ENCODE measurements at places on chromosomes 3 and 15.

DNA sequence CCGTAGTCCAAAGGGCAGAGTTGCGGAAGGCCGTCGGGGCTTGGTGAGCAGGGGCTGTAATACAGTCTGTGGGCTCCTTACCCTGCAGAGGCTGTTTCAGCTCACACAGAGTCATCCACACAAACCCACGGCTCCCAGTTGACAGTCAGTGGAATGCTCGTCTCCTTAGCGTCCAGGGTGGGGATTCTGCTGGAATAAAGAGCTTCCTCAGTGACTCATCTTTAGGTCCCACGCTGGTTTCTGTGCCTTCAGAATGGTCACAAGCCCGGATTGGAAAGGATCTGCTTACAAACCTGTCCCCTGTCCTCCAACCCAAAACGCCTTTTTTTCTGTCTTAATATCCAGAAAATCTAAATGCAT is 201.3 kb upstream of the TPM1 start:
- DNase-seq, result no peak

DNA sequence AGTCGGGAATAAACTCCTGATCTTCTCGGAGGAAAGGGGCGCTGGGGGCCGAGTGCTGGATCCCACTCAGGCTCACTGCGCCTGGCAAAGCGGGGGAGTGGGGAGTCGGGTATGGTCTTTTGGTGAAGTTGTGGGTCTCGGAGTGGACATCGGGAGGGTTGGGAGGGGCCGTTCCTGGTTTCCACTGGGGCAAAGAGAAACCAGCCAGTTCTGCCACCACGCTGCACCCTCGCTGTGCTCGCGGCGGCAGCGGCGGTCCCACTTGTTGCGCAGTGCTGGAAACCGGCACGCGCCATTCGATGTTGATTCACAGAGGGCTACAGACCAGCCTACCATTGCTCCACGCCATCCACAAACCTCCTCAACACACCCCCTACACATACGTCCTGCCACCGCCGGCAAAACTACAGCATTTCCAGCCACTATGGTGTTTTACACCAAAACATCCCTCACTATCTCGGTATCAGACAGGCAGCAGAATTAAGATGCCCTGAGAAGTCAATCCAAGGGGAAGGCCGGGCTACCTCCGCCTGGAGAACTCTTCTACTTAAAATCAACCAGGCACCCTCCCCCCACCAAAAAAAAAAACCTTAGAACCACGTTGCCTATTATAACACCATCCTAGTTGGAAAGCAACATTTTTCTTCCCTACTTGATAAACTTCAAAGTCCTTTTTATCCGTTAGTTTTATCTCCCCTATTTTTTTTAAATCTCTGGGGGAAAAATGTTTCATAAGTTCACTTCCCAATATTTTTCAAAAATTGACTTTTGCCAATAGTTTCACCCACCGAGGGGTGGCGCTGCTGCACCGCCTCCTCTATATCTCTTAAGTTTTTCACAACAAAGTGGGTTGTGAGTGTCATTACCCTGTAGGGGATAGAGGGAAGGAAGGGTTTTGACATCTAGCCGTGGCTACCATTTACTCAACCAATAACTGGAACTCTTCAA is 3.6 kb downstream of the BCL6 start:
- DNase-seq, result peak; percentile 51

DNA sequence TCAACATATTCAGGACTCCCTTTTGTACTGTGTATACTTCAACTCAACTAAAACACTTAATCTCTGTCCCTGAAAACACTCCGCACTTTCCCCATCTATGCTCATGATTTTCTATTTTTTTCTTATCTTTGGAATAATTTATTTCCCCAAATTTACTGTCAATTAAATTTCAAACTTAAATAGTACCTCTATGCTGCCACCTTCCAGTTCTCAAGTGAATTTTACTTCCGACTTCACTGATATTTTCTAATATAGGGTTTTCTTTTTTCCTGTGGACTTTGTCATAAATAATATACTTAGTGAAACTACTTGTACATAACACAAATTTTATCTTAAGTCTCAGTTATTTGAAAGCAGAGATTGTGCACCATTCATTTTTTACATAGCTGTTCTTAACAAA is 1303.3 kb downstream of the OTOL1 start:
- no peak for DNase-seq

- no peak for DNase-seq
Measured at GRCh38 chr15:92608866-92609700, 46.5 kb downstream of the FAM174B start.

DNA sequence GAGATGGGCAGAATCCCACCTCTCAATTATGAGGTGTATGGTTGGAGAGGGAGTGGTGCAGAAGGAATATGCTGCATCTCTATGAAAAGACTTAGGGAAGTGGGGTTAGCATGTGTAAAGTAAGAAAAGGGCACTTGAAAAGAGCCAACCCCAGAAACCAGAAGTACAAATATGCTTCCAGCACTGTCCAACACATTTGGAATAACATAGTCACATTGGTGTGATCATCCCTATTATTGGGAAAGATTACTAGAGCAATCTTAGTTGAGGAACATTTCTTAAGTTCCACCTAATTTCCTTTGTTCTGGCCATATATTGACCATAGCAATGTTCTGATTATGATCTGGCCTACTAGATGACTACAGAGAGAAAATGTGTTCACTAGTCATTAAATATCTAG is 34.3 kb downstream of the HMG20A start:
- no peak for DNase-seq

- no peak for DNase-seq
Measured at GRCh38 chr3:136994772-136995516, 37.2 kb downstream of the IL20RB start.

DNA sequence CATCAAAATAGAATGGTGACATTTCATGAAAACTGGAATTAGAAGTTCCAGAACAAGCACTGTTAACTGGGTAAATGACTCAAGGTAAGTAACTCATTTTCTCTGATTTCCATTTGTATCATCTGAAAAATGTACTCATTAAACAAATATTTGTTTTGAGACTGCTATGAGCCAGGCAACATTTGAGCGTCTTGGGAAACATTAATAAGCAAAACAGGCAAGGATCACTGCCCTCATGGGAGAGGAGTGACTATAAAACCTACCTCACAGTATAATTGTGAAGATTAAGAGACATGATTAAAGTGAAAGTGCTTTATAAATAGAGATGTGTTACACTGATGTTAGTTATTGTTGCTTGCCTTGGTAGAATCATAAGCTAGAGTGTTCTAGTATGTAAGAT is 711.8 kb upstream of the UBE2E2 start:
- DNase-seq, result no peak

GRCh38 chr3:38723569-38724391 is 74.3 kb upstream of the SCN5A start:
- DNase-seq, result no peak

DNA sequence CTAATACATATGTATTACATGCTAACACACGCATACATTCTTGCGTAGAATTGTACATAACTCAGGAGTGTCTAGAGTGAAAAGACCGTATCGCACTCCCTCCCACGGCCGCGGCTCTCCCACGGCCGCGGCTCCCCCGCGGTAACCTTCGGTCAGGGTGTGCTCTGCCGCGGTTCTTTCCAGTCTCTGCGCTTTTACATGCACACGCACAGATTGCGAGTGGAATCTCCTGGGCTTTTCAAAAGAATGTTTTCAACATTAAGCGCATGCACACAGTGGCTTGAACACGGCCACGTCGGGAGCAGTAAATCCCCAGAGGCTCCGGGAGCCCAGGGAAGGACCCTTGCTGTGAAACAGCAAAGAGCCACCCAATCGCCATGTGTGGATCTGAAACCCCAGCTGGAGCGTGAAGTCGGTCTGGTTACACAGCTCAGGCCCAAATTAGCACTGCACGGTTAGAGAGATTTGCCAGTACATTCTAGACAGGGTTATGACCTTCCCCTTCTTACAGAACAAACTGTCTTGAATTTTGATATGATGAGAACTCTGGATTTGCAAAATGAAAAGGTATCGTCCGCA is 805 bp upstream of the RGMA start:
- no peak for DNase-seq

GRCh38 chr3:67940210-67940952 is 286.0 kb upstream of the SUCLG2 start:
- no peak for DNase-seq

GRCh38 chr15:66403323-66403722 is 16.6 kb downstream of the MAP2K1 start:
- no peak for DNase-seq

- DNase-seq, result no peak
Measured at GRCh38 chr3:10272977-10273376, 19.8 kb downstream of the GHRL start.

GRCh38 chr3:50350213-50350526 is 405 bp downstream of the NPRL2 start:
- no peak for DNase-seq

DNA sequence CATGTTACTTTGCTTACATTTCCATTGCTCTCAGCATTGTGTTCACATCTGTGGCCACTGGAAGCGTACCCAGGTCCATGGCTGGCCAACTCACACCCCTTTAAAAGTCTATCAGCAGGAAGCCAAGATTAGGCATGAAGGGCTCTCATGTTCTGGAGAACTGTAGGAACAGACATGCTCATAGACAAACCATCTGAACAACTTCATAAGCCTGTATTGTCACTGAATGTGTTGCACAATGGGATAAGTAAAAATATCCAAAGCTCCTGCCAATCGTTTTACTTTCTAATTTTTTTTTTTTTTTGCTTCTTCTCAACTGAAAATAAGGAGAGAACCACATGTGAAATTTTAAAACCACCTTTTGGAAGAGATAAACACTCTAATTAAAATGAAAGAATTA is 6.4 kb downstream of the RPLP1 start:
- no peak for DNase-seq

DNA sequence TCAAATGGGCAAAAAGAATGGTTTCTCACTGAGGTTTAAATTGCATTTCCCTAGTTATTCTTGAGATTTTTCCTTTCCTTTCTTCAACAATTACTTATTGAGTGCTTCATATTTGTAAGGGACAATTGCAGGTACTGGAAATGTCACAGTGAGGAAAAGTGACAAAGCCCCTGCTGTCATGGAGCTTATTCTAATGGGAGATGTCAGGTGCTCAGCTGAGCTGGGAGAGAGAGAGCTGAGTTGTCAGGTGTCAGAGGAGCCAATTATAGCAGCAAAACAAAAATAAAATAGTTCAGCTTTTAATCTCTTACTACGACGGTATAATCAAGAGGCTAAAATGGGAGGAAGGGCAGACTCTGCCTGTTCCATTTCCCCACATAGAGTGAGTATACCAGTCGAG is 42.0 kb downstream of the CD86 start:
- no peak for DNase-seq

DNA sequence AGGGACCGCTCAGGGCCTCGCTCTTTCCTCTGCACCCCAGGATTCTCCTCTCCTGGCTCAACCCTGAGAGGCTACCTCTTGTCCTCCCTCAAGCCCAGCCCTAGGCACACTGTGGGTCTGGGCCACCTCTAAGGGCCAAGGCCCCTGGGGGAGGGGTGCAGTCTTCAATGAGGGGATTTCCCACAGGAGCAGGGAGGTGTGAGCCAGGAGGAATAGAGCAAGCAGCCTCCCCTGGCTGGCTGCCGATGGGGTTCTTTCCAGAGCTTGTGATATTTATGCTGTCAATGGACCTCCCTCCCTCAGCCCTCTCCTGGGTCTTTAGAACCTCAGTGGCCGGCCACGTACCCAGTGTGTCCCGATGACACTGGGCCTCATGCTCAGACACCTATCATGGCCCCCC is 99.5 kb upstream of the RPL32 start:
- DNase-seq, result no peak

- no peak for DNase-seq
Measured at GRCh38 chr3:34886443-34886842, 752.9 kb upstream of the ARPP21 start.

DNA sequence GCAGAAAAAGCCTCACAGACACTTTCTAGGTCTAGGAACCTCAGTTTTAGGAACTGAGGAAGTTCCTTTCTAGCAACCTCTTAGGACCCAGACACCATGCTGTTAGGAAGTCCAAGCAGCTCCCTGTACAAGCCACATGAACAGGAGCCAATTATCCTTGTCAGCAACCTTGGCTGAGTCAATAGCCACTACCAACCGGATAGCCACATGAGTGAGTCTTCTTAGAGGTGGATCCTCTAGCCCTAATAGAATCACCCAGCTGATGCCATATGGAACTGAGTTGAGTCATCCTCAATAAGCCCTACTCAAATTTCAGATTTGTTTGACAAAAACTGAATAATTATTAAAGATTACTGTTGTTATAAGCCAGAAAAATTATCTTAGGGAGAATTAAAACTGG is 256.2 kb downstream of the NLGN1 start:
- DNase-seq, result no peak

GRCh38 chr3:167030082-167030725 is 349.9 kb downstream of the ZBBX start:
- no peak for DNase-seq

GRCh38 chr3:128489927-128490649 is 2.9 kb downstream of the GATA2 start:
- DNase-seq, result peak; percentile 68

DNA sequence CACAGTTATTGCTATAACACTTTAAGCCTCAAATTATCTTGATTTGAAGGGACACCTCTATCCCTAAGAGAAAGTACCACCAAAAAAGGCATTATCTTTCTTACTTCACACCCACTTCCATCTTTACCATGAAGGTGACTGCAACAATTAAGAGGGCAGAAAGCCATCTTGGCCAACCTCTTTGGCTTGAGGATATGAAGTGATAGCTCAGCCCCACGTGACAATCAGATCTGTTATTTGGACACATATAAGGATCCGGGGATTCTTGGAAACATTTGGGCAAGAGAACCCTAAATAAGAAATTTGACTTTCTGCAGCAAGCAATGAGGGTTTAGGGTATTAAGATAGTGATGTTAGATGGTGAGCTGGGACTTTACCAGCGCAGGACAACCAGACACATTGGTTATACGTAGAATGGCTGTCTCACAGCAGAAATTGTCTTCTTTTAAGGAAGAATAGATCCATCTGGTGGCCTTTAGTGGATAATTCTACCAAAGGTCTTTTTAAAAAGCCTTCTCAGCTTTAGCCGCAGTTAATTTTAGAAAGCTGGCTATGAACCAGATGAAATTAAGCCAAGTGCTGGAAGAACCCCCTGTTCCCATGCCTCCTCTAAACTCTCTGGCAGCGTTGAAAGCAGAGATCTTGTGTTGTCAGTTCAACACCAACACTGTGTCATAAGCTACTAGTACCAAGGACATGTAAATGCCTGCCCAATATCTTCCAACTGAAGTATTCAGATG is 12.3 kb downstream of the HCLS1 start:
- no peak for DNase-seq

GRCh38 chr3:136949708-136950107 is 8.1 kb upstream of the IL20RB start:
- no peak for DNase-seq

GRCh38 chr3:104606812-104607211 is 759.9 kb upstream of the ALCAM start:
- DNase-seq, result no peak

DNA sequence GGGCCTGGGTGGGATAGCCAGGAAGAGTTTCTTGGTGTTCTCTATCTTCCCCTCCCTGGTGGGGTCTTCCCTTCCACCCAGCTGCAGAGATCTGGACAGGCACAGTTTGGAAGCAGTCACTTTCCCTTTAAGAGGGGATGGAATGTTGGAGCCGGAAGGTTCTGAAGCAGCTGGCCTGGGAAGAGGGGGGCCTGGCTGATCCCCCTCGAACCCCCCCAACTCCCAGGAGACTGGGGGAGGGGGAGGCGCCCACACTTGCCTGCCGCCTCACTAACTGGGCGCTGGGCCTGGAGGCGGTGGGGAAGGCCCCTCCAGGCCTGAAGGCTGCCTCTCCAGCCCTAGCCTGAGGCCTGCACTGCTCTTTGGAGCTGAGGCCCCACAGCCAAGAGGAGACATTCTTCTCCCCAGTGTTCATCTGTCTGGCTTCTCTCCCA is 1.4 kb downstream of the DVL3 start:
- DNase-seq, result peak; percentile 92
